ENCODE measurements at places on chromosomes 13 and 19. TPM values are rescaled to one million over a fixed set of nuclear protein-coding genes. Genes with fewer than 3 reads are reported as not detected.

DNA sequence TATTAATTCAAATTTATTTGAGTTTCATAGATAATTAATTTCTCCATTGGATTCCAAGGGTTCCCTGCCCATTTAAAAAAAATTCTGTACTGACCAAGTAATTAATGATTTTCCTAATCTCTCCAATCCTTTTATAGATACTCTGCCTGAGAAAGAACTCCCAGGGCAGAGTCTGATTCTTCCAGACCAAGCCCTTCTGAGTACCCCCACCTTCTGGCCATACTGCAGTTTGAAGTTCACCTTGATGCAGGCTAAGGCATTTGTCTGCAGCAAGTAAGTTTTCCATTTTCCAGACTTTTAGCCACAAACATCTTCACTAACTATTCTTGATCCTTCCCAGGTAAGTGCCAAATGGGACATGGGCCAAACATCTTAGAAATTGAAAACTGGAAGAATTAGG is 195.9 kb downstream of the LHFPL6 start:
- DNase-seq = no peak

DNA sequence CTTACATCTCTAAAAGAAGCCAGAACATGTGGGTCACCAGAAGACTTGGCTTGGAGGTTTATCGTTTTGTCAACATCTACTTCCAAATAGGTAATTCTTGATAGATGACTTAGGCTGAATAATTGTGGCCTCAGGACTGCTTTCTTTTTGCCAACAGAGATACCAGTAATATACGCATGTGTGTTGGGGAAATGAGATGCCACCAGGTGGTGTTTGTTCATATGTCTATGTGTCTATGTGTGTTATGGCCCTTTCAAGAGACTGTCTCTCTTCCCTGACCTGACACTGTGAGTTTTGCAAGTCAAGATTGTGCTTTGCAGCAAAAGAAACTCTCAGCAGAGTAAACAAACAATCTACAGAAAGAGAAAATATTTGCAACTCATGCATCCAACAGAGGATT is 31.6 kb upstream of the METTL21C start:
- DNase-seq = no peak

- no peak for DNase-seq
Observed at GRCh38 chr13:33169273-33169980, 116.1 kb downstream of the STARD13 start.

- DNase-seq = no peak
Observed at GRCh38 chr19:23305555-23305954, 55.4 kb upstream of the ZNF724 start.

GRCh38 chr13:26589754-26590153 is 32.3 kb downstream of the WASF3 start:
- no peak for DNase-seq

The RGCC gene
- total RNA-seq = 11.2 TPM

Data from pancreas (tissue), 10 donors.